ENCODE measurements at places on chromosomes 2 and 18.

DNA sequence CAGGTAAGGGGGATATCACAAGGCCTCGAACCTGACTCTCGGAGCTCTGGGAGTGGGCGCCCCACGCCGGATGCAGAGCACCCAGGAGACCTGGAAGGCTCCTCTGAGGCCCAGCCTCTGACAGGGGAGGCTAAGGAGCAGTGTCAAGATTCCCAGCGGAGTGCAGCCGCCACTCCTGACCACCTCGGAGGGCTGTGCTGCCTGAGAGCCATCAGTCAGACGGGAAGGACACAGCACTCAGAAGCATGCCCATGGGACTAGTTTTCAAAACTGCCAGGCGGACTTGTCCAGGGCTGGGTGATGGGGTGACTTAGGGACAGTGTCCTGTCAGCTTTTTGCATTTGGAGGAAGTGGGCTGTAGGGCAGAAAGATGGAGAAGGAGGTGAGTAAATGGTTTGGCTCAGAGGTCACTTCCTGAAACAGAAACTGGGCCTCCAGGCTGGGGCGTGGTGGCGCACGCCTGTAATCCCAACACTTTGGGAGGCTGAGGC, 34.6 kb upstream of the B3GNT7 start:
- no peak for DNase-seq

GRCh38 chr2:29189052-29189451, 73.8 kb downstream of the CLIP4 start:
- no peak for DNase-seq

- DNase-seq: peak; percentile 53
Measured at GRCh38 chr18:9323750-9324445, 10.7 kb upstream of the TWSG1 start.

DNA sequence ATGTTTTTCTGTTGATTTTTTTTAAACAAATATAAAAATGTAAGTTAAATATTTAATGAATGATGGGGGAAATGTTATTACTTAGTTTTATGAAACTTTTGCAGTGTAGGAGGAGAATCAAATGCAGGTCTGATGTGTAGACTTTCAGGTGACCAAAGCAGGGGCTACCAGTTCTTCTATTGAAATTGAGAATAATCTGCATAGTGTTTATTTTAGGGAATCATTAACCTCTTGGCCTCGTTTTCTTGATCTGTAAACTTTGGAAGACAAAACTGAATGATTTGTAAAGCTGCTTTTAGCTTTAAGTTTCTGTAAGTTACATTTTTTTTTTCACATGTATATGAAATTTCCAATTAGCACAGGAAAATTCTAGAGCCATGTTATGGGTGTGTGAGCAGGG, 99.2 kb downstream of the R3HDM1 start:
- DNase-seq: no peak

DNA sequence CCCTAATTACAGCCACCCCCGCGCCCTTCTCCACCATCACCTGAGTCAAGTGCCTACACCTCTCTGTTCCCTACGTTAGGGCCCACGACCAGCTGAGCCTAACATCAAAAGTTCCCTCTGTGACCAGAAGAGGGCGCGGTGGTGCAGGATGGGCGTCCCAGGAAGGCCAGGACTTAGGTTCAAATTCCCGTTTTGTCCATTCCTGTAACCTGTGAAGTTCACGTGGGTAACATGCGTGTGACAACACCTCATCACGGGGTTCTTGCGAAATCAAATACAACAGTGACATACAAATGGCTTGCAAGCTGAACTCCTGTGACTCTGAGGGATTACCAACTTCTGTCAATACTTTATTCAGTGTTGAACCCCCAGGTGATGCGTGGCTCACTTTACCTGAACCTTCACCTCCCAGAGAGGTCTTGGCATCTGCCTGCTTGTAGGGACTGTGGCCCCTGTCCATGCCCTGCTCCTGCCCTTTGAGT, 207.9 kb downstream of the ARL4C start:
- peak; percentile 59 for DNase-seq

- DNase-seq: peak; percentile 76
Measured at GRCh38 chr18:70181015-70181414, 24.5 kb downstream of the RTTN start.

DNA sequence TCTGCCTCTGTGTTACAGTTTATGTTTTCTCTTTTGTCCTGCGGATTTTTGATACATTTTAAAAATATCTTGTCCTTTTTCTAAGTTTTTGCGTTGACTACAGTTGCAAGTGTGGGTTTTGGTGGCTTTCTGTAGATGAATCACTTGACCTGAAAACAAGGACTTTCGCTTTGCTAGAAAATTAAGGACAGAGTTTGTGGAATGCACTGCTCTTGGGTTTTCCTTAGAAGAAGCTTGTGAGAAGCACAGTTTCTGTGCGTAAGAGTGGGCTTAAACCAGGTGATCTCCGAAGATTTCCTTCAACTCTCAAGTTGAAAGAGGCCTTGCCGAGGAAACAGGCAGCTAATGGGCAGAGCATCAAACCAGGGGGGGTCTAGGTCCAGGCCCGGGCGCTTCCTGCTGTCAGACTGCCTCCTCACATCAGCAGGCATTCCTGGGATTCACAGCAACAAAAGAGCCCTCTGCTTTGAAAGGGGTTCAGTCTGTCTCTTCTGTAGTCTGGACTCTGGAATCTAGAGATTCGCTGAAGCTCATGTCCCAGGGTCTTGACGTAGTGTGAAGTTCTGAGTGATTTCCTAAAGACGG, 17.3 kb downstream of the NCK2 start:
- no peak for DNase-seq

- no peak for DNase-seq
Measured at GRCh38 chr2:70991742-70992141, 2.9 kb downstream of the TEX261 start.

Measured in GM23248 (cell line).